AG08395 (cell line): ENCODE measurements at places on chromosomes 3 and 15.

DNA sequence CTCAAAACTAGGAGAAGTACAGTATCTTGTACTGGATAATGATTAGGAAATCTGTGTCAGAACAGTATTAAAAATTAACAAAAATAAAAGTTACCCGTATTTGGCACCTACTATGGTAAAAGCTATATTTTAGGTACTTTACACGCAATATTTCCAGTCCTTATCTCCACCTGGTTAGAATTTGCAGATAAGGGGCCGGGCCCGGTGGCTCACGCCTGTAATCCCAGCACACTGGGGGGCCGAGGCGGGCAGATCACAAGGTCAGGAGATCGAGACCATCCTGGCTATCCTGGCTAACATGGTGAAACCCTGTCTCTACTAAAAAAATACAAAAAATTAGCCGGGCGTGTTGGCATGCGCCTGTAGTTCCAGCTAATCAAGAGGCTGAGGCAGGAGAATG, 28.4 kb downstream of the MKRN2OS start:
- DNase-seq, result no peak

- DNase-seq, result no peak
Observed at GRCh38 chr3:185330644-185331043, 32.3 kb upstream of the MAP3K13 start.

GRCh38 chr3:124553178-124553577, 177.1 kb upstream of the UMPS start:
- no peak for DNase-seq

DNA sequence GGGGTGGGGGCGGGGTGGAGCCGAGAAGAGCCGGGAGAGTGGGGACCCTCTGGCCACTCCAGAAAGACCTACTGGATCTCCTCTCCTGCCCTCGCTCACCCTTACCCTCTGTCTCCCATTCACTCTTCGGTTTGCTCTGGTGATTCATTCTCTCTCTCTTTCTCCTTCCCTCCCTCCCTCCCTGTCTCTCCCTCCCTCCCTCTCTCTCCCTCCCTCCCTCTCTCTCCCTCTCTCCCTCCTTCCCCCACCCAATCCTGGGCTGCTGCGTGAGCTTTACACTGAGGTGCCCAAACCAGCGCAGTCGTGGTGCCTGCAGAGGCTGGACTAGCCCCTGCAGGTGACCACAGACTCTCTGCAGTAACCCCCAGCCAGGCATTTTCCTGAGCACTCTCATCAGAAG, 32.2 kb upstream of the ADAMTS17 start:
- no peak for DNase-seq

DNA sequence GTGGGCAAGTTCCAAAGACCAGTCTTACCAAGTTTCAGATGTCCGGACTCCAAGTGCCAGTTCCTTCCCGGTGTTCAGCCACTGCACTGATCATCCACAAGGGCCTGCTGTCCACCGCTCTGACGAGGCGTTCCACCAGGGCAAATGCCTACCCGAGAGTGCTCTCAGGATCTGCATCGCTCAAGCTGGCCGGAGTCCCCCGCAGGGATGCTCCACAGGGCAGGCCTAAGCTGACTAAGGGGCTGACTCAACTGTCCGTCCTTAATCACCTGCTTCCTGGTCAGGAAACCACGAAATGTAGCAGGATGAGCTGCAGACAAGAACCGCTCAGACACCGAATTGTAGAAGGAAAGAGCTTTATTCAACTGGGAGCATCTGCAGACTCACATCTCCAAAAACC, 341.6 kb downstream of the KCNH8 start:
- DNase-seq, result no peak
